ENCODE measurements at places on chromosomes 3 and 15.
A peak's percentile ranks its signal among the peaks of the same experiment; 100 is the strongest.

DNA sequence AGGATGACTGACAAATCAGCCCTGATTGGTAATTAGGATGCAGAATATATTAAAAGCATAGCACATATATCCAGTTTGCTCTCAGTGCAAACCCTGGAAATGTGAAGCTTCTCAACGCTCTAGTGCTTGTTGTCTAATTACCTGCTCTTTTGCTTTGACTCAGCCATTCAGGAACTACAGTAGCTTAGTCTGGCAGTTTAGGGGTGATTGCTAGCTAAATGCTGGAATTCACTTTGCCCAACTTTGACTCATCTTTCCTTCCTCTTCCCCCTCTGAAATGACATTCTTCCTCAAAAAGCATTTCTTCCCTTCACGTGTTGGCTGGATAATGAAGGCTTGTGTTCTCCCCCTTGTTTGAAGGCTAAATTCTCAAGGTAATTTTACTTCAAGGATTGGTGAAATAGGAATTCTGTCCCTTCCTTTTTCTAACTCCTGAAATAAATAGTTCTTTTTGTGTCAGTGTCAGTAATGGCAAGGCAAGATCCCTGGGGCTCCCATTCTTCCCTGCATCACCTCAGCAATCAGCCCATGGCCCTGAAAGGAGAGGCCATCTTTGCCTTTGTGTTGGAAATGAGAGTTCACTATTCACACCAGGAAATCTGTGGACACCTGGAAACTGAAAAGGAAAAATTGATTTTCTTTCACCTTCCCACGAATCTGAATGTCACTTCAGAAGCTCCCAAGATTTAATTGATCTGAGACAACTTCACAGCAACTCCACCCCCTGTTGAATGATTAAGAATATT lies 103.6 kb downstream of the ECT2 start:
- DNase-seq: no peak

- peak; percentile 8 for DNase-seq
These were observed 1.2 kb downstream of the NR2C2 start for GRCh38 chr3:14948609-14949038.

- DNase-seq: no peak
These were observed 41.0 kb downstream of the RAB11A start for GRCh38 chr15:65910341-65910740.

GRCh38 chr3:178514401-178514800 lies 21.8 kb upstream of the KCNMB2 start:
- no peak for DNase-seq

DNA sequence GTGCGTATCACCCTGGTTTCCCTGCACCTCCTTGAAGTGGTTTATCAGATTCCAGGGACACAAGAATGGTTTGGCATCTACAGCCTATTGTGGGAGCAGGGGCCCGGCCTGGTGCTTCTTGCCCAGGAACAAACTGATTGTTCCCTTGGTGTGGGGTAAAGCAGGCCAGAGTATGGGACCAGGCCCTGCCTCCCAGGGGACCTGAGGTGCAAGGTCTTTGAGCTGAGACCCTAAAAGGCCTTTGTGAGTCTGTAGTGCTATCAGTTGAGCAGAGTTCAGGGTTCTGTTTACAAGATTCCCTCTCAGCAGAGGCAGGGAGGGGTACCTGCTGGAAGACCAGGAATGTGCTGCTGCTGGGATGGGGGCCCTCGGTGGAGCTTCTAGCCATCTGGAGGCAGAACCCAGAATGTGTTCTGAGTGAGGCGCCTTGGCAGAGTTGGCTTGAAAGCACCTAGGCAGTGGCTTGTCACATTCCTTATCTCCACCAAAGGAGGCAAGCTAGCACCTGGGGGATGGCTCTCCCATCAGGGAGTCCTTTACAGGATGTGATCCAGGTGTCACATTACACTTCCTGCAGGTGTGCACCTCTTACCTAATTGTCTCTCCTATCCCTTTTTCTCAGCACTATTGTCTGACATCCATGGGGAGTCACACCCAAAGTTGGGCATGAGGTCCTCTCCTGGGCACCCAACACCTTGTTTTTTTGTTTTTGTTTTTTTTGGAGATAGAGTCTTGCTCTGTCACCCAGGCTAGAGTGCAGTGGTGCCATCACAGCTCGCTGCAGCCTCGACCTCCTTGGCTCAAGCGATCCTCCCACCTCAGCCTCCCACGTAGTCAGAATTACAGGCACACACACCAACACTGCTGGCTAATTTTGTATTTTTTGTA lies 13.1 kb downstream of the FLNB start:
- DNase-seq: no peak

- DNase-seq: no peak
These were observed 29.0 kb downstream of the RAB27A start for GRCh38 chr15:55260562-55261131.

Measured in fibroblast of mammary gland (primary cell).